ENCODE measurements at places on chromosomes 5 and 9. TPM values are rescaled to one million over a fixed set of nuclear protein-coding genes. Genes with fewer than 3 reads are reported as not detected.

TAS2R1 gene
- not detected for total RNA-seq

HMMR gene
- total RNA-seq = 4.4 TPM

CCNI2 gene
- 1.8 TPM for total RNA-seq

DNAI1 gene
- total RNA-seq = 4.4 TPM

C9orf57 gene
- not detected for total RNA-seq

RETREG1 gene
- 64.4 TPM for total RNA-seq

TMEM215 gene
- 9.0 TPM for total RNA-seq

PCDHA10 gene
- total RNA-seq = 11.5 TPM

FCN1 gene
- 1.8 TPM for total RNA-seq
